ENCODE measurements at places on chromosomes 7 and 10.

- no peak for DNase-seq
These were observed 141.5 kb upstream of the EEPD1 start for GRCh38 chr7:36011588-36011965.

DNA sequence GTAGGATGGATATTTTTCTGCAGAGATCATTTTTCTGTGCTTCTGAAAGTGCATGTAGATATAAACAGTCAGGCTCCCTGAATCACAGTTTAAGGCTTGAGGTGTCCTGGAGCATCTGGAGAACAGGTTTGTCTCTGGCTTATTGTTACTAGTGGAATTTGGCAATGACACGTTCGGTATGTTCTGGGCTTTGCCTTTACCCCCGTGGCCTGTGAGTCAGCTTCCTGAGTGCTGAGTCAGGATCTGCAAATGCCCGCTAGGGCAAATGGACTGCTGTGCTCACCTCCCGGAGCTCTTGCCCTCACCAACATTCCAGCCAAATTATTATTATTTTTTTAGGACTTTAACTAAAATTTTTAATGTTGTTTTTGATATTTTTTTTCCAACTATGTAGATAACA, 192.5 kb upstream of the PRSS1 start:
- no peak for DNase-seq

- DNase-seq = no peak
These were observed 21.3 kb downstream of the CCDC3 start for GRCh38 chr10:12980102-12980661.

DNA sequence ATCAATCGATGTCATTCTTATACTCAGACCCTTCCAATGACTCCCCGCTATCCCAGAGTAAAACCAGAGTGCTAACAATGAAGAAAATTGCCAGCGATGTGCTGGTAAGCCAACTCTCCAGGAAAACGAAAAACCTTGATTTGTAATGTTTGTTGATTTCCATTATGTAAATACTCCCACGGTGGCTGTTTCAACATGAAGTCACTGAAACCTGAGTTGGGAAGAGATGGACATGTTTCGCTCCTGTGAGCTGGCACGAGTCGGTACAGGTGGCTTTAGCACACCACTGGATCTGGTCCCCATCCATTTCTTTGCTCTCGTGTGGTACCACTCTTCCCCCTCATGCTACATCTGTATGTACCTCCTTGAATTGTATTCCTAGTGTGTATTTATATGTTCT, 52.9 kb downstream of the AP3M1 start:
- DNase-seq = no peak

DNA sequence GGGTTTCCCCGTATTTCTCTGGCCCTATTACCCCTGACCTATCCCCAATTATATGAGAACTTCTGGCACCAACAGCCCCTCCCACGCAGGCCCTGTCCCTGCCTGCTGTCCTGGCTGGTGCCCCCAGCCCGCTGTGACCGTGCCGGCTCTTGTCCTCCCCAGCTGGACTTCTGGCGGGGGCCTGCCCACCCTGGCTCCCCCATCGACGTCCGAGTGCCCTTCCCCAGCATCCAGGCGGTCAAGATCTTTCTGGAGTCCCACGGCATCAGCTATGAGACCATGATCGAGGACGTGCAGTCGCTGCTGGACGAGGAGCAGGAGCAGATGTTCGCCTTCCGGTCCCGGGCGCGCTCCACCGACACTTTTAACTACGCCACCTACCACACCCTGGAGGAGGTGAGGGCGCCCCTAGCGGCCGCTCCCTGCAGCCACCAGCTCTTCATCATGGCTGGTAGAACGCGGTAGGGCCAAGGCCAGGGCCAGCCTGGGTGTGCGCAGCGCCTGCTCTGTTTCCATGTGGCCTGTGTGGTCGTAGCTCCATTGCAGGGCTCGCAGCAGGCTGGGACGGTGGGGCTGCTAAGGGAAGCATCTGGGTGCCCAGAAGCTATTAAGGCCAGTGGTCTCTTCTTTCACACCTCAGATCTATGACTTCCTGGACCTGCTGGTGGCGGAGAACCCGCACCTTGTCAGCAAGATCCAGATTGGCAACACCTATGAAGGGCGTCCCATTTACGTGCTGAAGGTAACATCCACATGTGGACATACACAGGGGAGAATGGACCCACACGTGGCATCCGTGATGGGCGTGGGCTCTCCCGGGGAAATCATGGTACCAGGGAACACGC, 1.4 kb downstream of the CPA1 start:
- DNase-seq = no peak

DNA sequence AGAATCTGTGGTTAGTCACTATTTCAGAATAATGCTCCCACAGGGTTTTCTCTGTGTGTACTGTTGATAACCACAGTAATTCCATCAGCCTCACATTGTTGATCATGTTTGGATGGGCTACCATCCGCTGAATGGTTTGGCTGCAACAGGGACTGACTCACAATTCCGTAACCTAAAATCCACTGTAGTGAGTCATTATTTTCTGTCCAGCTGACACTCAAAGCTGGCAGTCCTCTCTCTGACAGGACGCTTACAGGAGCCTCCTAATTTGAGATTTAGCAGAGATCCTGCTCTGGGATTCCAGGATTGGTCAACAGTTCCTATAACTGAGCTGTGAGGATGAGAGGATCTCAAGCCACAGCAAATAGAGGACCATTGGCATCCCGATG, 32.7 kb downstream of the VWA2 start:
- DNase-seq = no peak

DNA sequence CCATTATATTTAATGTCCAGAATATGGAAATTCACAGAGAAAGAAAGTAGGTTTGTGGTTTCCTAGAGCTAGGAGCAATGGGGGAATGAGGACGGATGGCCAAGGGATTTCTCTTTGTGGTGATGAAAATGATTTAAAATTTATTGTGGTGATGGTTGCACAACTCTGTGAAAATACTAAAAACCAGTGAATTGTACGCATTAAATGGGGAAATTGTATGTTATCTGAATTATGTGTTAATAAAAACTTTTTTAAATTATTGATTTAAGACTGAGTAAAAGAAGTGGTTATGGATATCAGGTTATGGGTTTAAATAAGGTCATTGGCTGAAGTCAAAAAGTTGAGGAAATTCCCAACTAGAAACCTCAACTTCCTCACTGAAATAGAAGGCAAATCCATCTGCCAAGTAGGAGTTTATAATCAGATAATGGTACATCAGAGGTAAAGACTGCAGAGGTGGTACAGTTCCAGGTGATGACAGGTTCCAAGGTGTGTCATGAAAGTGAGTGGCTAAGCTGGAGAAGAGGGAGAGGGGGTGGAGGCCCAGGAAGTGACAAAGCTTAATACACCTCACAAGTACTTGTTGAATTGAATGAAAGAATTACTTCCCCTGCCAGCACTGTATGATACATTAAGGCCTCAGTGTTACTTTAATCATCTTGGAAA, 68.9 kb upstream of the CCDC71L start:
- no peak for DNase-seq

DNA sequence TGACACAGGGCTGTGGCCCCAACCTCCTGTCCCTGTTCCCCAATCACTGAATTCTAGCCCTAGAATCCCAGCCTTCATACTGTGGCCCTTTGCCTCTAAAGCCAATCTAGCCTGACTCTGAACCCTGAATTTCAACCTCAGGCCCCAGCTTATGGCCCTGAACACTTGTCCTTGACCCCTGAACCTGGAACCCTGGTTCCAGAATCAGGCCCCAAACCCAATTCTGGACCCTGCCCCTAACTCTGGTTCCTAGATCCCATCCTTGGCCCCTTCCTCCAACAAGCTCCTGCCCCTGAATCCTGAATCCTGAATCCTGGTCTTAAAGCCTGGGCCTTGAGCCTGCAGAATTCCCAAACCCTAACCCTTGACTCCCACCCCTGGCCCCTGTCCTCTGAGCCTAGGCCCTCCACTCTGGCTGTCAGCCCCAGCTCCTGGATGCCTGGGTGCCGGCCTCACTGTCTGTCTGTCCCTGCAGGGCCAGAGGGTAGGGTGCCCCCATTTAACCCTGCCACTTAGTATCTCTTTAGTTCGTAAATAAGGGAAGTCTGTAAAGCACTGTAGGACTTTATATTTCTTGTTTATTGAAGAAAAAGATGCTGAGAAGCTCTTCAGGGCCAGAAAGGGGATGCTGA, 1.3 kb downstream of the INPP5A start:
- DNase-seq = no peak

- no peak for DNase-seq
These were observed 10.7 kb downstream of the HIP1 start for GRCh38 chr7:75727881-75728593.

GRCh38 chr10:22442063-22442462, 96.8 kb downstream of the SPAG6 start:
- DNase-seq = no peak

GRCh38 chr7:85230623-85231022, 43.8 kb upstream of the SEMA3D start:
- DNase-seq = no peak

DNA sequence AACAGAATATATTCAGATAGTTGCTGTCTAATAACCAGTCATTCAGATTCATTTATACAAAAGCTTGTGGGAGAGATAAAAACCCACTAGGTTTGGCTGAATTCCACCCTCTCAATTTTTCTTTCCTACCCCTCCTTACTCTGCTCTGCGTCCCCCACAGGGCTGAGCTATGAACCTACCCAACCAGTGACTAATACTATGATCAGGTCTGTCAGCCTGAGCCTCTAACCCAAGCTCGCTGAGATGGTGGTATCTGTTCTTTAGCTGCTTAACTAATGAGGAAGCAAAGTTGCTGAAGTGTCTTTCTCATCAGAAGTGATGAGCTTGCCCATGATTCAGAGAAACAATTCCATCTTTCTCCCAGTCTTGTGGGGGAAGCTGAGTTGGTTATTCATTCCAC, 248.7 kb upstream of the GPR26 start:
- DNase-seq = no peak

GRCh38 chr10:118308664-118309063, 33.5 kb downstream of the FAM204A start:
- DNase-seq = no peak

- DNase-seq = no peak
These were observed 33.7 kb downstream of the MINPP1 start for GRCh38 chr10:87538092-87539015.

GRCh38 chr7:77391230-77391629, 24.9 kb downstream of the GSAP start:
- no peak for DNase-seq

DNA sequence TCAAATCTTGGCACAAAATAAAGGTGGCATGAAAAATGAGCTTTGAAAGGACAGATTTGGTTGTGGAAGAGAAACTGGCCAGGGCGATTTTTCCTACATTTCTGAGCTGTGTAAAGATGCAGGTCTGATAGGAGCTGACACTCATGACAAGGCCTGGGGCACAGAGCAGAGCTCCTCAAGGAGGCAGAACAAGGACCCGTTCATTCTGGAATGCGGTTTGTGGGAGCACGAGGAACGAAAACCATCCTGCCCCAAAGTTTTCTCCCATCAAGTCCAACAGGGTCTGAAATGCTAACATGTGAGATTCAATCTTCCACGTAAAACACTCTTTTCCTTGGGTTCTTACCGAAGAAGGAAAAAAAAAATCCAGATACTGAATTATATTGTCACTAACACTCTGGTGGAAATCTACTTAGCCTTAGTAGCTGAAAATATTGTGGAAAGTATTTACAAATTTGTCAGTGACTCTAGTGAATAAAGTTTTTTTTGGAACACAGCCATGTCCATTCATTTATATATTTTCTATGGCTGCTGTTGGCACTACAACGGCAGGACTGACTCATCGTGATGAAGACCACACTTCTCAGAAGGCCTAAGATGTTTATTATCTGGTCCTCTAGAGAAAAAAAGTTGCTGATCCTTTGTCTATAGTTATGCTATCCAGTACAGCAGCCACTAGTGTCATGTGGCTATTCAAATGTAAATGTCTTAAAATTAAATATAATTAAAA, 215.7 kb downstream of the BAMBI start:
- DNase-seq = no peak

GRCh38 chr10:72258617-72259016, 15.1 kb upstream of the DDIT4 start:
- no peak for DNase-seq

- peak; percentile 43 for DNase-seq
These were observed 671 bp upstream of the ATAD1 start for GRCh38 chr10:87818505-87819288.

DNA sequence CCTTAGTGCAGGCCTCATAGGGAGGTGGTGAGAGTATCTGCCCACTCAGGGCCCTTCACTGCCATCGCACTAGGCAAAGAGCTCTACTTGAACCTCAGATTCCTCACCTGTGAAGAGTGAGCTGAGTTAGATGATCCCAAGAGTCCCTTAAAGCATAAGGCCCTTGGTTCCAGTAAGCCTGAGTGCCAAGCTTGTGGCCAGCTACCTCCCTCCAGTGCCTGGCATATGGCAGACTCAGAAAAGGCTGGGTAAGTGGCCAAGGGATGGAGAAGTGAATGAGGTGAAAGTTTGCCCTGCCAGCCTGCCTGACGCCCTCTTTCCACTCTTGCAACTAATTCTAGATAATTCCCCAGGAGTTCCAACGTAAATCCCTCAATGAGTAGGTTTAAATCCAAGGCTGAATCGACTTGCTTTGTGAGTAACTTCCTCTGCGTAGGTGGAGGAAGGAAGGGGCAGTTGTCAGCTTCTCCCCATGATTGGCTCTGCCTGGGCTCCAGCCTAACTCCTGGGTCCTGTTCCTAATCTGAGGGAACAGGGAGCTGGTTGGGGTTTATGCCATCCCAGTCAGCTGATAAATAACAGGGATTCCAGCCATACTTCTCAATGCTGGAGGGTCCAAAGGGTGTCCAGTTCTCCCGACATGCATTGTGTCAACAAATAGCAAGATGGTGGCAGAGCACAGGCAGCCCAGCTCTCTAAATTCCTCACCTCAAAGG, 14.2 kb downstream of the DUSP5 start:
- DNase-seq = no peak

DNA sequence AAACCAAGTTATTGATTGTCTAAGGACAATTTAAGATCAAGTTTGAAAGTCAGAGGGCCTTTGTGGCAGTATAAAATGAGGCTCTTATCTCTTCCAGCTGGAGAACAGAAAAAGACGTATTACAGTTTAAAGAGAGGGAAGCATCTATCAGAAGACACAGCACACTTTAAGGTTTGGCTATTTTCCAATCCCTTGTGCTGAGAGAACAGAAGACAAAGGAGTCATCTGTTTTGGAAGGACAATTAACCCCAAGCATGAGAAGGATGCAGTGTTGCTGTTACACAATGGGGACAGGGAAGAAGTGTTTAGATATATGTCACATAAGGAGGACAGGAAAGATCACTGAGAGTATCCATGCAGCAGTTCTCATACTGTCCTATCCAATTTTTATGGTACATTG, 1224.2 kb upstream of the SORCS1 start:
- no peak for DNase-seq

All from stimulated activated CD4-positive, alpha-beta T cell treated with anti-CD3 and anti-CD28 coated beads, TNF-alpha, amount 100 ng/mL, for 1 hour (primary cell).